ENCODE measurements at places on chromosomes 1 and 21.

DNA sequence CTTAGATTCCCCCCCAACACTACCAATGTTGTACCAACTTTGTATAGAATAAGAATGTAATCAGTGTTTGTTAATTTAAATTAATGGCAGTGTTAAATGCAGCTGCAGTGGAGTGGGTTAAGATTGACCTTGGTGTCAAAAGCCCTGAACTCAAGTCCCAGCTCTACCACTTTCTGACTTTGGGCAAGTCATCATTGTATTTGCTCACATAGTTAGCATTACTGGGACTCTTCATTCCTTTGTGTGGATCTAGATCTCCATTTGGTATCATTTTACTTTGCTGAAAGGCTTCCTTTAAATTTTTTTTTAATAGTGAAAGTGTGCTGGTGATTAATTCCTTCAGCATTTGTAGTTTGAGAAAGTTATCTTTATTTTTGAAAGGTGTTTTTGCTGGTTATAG, 22.2 kb upstream of the PHGDH start:
- no peak for DNase-seq

GRCh38 chr21:15826147-15826780, 96.5 kb downstream of the USP25 start:
- peak; percentile 8 for DNase-seq

DNA sequence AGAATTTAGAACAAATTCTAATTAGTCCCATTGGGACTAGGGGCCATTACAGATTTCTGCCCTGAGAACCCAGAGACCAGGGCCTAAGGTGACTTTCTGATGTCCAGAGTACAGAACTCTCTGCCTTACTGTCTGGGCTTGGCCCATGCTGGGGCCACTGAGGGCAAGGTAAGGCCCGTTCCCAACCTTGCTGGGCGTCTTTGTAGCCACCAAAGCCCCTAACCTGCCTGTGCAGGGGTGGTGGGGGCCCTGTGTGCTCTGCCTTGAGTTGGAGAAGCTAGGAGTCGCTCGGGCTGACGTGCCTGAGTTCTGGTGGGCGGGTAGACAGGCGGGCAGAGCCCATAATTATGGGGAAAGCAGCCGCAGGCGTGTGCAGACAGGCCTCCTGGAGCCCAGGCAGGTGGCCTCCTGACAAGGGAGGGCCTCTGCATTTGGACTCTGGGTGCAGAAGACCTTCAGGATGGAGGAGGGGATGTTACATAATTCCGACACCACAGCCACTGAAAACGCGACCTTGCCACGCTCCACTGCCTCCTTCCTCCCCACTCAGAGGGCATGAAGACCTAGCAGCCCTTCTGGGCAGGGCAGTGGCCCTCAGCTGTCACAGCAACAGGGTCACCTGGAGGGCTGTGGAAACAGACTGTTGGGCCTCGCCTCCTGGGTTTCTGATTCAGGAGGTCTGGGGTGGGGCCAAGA, 239.9 kb upstream of the TMEM51 start:
- DNase-seq, result no peak

GRCh38 chr1:117146575-117147340, 25.2 kb upstream of the TRIM45 start:
- DNase-seq, result no peak

DNA sequence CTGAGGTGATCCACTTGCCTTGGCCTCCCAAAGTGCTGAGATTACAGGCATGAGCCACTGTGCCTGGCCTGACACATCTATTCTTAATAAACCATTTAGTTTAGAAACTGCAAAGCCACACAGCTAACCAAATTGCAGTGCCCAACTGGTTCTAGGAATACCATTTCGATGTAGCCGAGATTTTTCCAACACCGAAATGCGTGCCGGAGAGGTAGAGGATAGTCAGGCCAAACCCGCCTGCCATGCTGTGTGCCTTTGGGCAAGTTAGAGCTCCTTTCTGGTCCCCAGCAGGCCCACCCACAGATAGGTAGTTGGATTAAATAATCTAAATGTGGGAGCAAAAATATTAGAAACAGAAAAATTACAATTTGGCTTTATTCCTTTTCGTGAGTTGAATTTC, 254.4 kb downstream of the FOXD2 start:
- no peak for DNase-seq
